ENCODE measurements at places on chromosomes 11 and 22. TPM values are rescaled to one million over a fixed set of nuclear protein-coding genes. Genes with fewer than 3 reads are reported as not detected.

DNA sequence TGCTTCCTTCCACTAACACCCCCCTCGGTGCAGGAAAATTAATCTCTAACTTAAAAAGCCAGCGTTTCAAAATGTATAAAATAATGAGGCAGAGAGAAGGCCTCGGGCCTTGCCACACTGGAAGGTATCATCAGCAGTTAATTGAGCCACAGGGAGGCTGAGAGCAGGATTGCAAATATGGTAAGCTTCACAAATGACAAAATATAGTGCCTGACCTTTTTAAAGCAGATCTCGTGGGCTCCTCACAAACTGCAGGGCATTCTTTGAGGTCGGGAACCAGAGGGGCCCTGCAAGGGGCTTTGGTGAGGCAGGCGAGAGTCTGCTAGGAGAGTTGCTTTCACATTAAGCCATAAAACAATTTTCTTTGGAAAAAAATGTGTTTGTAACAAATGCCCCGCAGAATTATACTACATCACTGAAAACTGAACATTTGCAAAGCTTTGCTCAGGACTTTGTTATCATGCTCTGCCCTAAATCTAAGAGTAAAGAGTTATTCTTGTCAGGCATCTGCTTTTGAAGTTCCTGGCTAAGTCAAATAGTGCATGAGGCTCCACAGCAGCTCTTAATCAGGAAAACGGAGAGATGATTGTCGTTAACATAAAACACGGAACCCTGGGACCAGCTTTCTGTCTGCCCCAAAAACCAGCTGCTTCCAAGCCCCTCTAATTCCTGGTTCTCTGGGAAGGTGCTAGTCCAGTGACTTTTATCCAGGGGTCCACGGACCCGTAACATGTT lies 61.4 kb upstream of the SYT13 start:
- no peaks in the 10 kb centered on the region for H3K36me3 ChIP-seq
- H3K27ac ChIP-seq, result peak overlapping the region; percentile 54
- DNase-seq, result no peak
- H3K4me3 ChIP-seq, result peak overlapping the region; percentile 39

DNA sequence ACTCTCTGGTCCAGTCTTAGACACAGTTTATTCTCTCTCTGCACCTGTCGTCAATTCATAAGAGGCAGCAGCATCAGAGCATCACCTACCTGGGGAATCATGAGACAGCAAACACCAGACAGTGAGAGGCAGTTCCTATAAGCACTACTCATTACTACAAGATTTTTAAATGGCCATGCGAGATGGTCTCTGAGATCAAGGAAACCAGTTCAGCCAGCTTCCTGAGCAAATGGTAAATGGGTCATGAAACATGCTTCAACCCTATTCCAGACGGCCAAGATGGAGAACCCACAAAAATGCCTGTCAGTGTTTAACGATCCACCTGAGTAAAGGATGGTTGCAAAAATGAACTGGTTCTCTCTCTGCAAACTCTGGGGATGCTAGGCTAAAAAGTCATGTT lies 52.9 kb downstream of the SYTL2 start:
- no peak for DNase-seq
- H3K4me1 ChIP-seq, result peaks cover 18% of the 10 kb centered on the region
- no peaks in the 10 kb centered on the region for H3K27me3 ChIP-seq
- H3K4me3 ChIP-seq, result no peak overlapping the region
- H3K27ac ChIP-seq, result peak overlapping the region; percentile 9

- no peaks in the 10 kb centered on the region for H3K27me3 ChIP-seq
- H3K36me3 ChIP-seq, result no peaks in the 10 kb centered on the region
- H3K4me1 ChIP-seq, result no peaks in the 10 kb centered on the region
- no peak overlapping the region for H3K4me3 ChIP-seq
- DNase-seq, result peak; percentile 37
- H3K27ac ChIP-seq, result no peak overlapping the region
Measured at GRCh38 chr22:47409539-47410275, 647.3 kb downstream of the TBC1D22A start.

- H3K27me3 ChIP-seq, result peaks cover 15% of the 10 kb centered on the region
- no peaks in the 10 kb centered on the region for H3K36me3 ChIP-seq
- peaks cover 14% of the 10 kb centered on the region for H3K4me1 ChIP-seq
- no peak for DNase-seq
- H3K4me3 ChIP-seq, result no peak overlapping the region
Measured at GRCh38 chr22:27507111-27507611, 294.4 kb downstream of the MN1 start.

DNA sequence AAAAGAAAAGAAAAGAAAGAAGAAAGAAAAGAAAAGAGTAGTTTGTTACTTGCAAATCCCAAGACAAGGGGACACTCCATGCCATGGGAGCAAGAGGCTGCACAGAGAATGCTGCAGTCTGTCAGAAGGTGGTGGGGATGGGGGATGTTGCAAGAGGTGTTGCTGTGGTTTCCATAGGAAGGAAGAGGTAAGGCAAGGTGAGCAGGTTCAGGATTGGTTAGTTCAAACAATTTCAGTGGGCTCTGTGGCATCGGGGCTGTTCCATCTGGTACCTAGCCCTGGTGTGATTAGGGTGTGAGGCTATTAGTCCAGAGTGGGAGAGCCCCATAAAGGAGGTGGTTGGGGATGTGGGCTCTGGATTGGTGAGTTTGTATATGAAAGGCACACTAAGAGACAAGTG lies 172.7 kb downstream of the BCR start:
- no peak overlapping the region for H3K4me3 ChIP-seq
- H3K27me3 ChIP-seq, result peaks cover 5% of the 10 kb centered on the region
- no peak overlapping the region for H3K27ac ChIP-seq
- no peaks in the 10 kb centered on the region for H3K4me1 ChIP-seq
- peak; percentile 11 for DNase-seq
- no peaks in the 10 kb centered on the region for H3K36me3 ChIP-seq

GRCh38 chr11:114078423-114078822 lies 18.9 kb downstream of the ZBTB16 start:
- peak overlapping the region; percentile 54 for H3K27ac ChIP-seq
- H3K27me3 ChIP-seq, result peaks cover 82% of the 10 kb centered on the region
- DNase-seq, result no peak
- H3K36me3 ChIP-seq, result no peaks in the 10 kb centered on the region
- H3K4me1 ChIP-seq, result peaks cover 73% of the 10 kb centered on the region

GRCh38 chr11:19336331-19336730 lies 95.6 kb upstream of the E2F8 start:
- no peak overlapping the region for H3K4me3 ChIP-seq
- no peak overlapping the region for H3K27ac ChIP-seq
- no peak for DNase-seq

- H3K36me3 ChIP-seq, result no peaks in the 10 kb centered on the region
- H3K27ac ChIP-seq, result peak overlapping the region; percentile 71
- H3K4me1 ChIP-seq, result peaks cover 5% of the 10 kb centered on the region
Measured at GRCh38 chr22:20298110-20298802, 21.6 kb downstream of the DGCR6L start.

DNA sequence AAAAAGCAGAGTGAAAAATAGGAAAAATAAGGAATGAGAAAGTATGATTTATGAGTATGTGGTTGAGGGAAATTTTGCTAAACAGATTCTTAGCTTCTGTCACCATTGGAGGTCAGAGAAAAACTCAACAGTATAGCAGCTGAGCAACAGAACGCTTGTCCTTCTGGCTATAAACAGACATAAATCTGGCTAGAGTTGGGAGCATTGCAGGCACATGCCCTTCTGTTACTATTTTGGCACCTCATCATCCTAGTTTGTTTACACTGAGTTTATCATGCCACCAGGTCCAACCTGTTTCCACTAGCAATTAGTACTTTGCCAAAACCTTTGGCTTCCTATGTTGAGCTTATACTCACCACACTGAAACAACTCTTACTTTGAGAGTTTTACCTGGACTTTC lies 6.9 kb downstream of the UBE4A start:
- H3K27ac ChIP-seq, result no peak overlapping the region
- no peak overlapping the region for H3K4me3 ChIP-seq
- H3K4me1 ChIP-seq, result no peaks in the 10 kb centered on the region
- peaks cover 12% of the 10 kb centered on the region for H3K36me3 ChIP-seq
- H3K27me3 ChIP-seq, result no peaks in the 10 kb centered on the region

GRCh38 chr11:9228091-9228490 lies 37.1 kb downstream of the DENND5A start:
- DNase-seq, result no peak
- no peak overlapping the region for H3K27ac ChIP-seq
- H3K4me3 ChIP-seq, result no peak overlapping the region

- peak; percentile 88 for DNase-seq
- H3K4me3 ChIP-seq, result no peak overlapping the region
- H3K36me3 ChIP-seq, result no peaks in the 10 kb centered on the region
- no peaks in the 10 kb centered on the region for H3K27me3 ChIP-seq
- no peak overlapping the region for H3K27ac ChIP-seq
- no peaks in the 10 kb centered on the region for H3K4me1 ChIP-seq
Measured at GRCh38 chr11:2156416-2157182, 4.4 kb downstream of the INS start.

DNA sequence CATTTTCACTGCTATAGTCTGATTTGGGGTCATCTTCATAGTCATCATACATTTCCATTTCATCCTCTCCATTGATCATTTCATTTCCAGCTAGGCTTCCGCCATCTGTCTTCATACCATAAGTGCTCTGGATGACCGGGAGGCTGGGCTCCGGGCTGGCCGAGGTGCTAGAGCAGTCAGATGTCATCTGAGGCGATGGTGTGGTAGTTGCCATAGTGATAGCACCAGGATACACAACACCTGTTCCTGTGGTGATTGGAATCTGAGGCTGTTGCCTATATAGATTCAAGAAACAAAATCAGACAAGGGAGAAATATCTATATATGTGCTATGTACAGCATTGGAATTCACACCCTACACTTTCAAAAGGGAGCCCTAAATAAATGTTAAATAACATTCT lies 383.5 kb downstream of the SOX6 start:
- no peaks in the 10 kb centered on the region for H3K27me3 ChIP-seq
- DNase-seq, result no peak
- H3K4me3 ChIP-seq, result no peak overlapping the region
- H3K4me1 ChIP-seq, result peaks cover 20% of the 10 kb centered on the region
- no peaks in the 10 kb centered on the region for H3K36me3 ChIP-seq

DNA sequence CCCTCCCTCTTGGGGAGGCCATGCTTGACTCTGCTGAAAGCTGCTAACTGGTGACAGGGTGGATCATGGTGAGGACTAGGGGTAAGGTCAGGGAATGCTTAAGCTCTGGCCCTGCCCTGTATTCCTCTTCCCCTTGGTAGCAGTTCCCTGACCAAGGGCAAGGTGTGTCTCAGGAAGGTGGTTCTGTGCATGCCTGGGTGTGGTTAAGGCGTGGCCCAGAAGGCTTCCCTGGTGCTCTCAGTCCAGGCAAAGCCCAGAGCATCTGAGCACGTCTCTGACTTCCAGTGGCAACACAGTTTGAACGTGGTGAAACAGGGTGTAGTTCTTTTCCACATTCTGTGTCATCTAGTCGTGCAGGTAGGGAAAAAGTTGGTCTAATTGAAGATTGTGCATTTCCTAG lies 53.1 kb upstream of the HORMAD2 start:
- no peaks in the 10 kb centered on the region for H3K27me3 ChIP-seq
- no peak for DNase-seq
- H3K27ac ChIP-seq, result peak overlapping the region; percentile 91
- H3K4me1 ChIP-seq, result peaks cover 18% of the 10 kb centered on the region
- H3K4me3 ChIP-seq, result no peak overlapping the region
- peaks cover 32% of the 10 kb centered on the region for H3K36me3 ChIP-seq

DNA sequence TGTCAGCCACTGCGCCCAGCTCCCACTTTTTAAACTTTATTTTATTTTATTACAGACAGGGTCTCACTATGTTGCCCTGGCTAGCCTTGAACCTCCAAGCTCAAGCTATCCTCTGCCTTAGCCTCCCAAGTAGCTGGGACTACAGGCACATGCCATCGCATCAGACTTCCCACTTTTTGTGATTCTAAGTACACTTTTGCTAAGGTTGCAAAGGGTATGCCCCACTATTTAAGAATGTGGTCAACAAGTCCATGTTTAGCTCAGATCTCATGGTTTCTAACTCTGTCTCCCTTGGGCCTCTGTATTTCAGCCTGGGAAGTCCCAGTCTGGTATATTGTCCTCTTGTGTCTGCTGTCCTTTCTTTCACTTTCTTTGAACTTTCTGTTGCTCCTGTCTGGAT lies 35.3 kb downstream of the EXPH5 start:
- H3K4me3 ChIP-seq, result no peak overlapping the region
- no peak overlapping the region for H3K27ac ChIP-seq
- H3K36me3 ChIP-seq, result no peaks in the 10 kb centered on the region
- H3K27me3 ChIP-seq, result no peaks in the 10 kb centered on the region
- DNase-seq, result peak; percentile 15

GRCh38 chr11:3853899-3854659 lies 1.4 kb upstream of the STIM1 start:
- H3K27ac ChIP-seq, result peak overlapping the region; percentile 99
- no peaks in the 10 kb centered on the region for H3K27me3 ChIP-seq
- no peak for DNase-seq
- H3K4me3 ChIP-seq, result peak overlapping the region; percentile 90
- no peaks in the 10 kb centered on the region for H3K36me3 ChIP-seq
- peaks cover 27% of the 10 kb centered on the region for H3K4me1 ChIP-seq

DNA sequence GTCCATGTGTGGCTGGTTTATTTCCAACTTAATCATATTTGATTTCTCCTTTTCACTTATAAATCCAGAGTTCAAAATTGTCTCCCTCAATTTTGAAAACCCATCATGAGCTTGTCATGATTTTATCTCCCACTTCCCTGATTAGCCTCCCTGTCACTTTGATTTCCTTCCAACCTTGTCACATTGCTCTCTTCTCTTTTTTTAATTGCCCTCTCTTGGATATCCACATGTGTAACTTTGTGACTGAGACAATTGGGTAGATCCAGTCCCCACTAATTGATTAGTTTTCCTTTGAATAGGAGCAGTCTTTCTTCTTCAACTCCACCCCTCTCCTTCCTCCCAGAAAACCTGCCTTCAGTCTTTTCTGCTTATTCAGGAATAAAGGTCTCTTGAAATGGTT lies 2.4 kb downstream of the TEF start:
- H3K27me3 ChIP-seq, result no peaks in the 10 kb centered on the region
- no peak overlapping the region for H3K27ac ChIP-seq

DNA sequence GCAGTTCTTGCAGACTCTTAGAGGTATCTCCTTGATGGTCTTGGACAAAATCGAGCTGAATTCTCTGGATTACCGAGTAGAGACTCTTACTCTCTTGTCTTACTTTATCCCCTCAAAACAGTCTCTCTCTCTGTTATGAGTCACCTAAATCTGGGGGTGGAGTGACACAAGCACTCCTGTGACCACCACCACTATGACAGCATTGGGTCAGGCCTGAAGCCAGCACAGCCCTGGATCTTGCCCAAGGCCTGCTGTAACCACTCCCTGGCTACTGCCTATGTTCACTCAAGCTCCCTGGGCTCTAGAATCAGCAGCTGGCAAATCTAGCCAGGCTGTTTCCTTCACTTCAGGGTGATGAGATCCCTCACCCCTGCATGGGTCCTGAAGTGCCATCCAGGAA lies 662.5 kb downstream of the LUZP2 start:
- H3K27ac ChIP-seq, result no peak overlapping the region
- H3K27me3 ChIP-seq, result no peaks in the 10 kb centered on the region
- H3K36me3 ChIP-seq, result no peaks in the 10 kb centered on the region
- no peak for DNase-seq

FAT3 gene
- total RNA-seq, result 70.0 TPM

DCDC1 gene
- 2.0 TPM for total RNA-seq

FBLN1 gene
- total RNA-seq, result 271 TPM

HPX gene
- 1.5 TPM for total RNA-seq

BBOX1 gene
- total RNA-seq, result 0.27 TPM

NDUFV1 gene
- total RNA-seq, result 220 TPM

ANKK1 gene
- 0.36 TPM for total RNA-seq

LRRC32 gene
- 4.3 TPM for total RNA-seq

HTR3A gene
- total RNA-seq, result 0.27 TPM

OR8B4 gene
- not detected for total RNA-seq

RFPL1 gene
- total RNA-seq, result not detected

SERPING1 gene
- 58.5 TPM for total RNA-seq

CASP1 gene
- total RNA-seq, result 13.0 TPM

SAA2 gene
- not detected for total RNA-seq
